ENCODE measurements at places on chromosomes 13 and 19. TPM values are rescaled to one million over a fixed set of nuclear protein-coding genes. Genes with fewer than 3 reads are reported as not detected.

The TEX26 gene
- not detected for total RNA-seq

The CCDC70 gene
- not detected for total RNA-seq

The RNF225 gene
- total RNA-seq: 0.39 TPM

The ZNF560 gene
- not detected for total RNA-seq

The FGF9 gene
- total RNA-seq: 0.35 TPM

The GPR183 gene
- total RNA-seq: 206 TPM

The SHISA2 gene
- 1.7 TPM for total RNA-seq

The APOC4 gene
- not detected for total RNA-seq

The FFAR1 gene
- total RNA-seq: not detected

The TLE6 gene
- total RNA-seq: not detected

The CNFN gene
- total RNA-seq: not detected

The ACER1 gene
- total RNA-seq: 0.54 TPM

The KIR3DL2 gene
- total RNA-seq: 0.74 TPM

The ZMYM5 gene
- total RNA-seq: 32.9 TPM

The GPI gene
- 116 TPM for total RNA-seq

The MIDN gene
- 126 TPM for total RNA-seq

The FAM124A gene
- not detected for total RNA-seq

The SLC25A41 gene
- total RNA-seq: 0.42 TPM

The C3 gene
- not detected for total RNA-seq

The INTS6 gene
- total RNA-seq: 62.0 TPM

The KLK4 gene
- not detected for total RNA-seq

The POSTN gene
- not detected for total RNA-seq

The ERICH6B gene
- not detected for total RNA-seq

The CBY2 gene
- total RNA-seq: 0.96 TPM

The TGDS gene
- total RNA-seq: 6.1 TPM

The KLK2 gene
- not detected for total RNA-seq

The HIF3A gene
- total RNA-seq: not detected

The ZNF579 gene
- 4.2 TPM for total RNA-seq

The GPR4 gene
- total RNA-seq: not detected

The LAIR1 gene
- 33.2 TPM for total RNA-seq

The IFNL1 gene
- total RNA-seq: not detected

The NKG7 gene
- 1.8 TPM for total RNA-seq

The OVOL3 gene
- not detected for total RNA-seq

The SRRM5 gene
- 0.64 TPM for total RNA-seq

The PRODH2 gene
- total RNA-seq: not detected

The NLRP7 gene
- not detected for total RNA-seq

The CD33 gene
- 0.99 TPM for total RNA-seq

The SMIM17 gene
- total RNA-seq: not detected

The ZNF101 gene
- 84.4 TPM for total RNA-seq

The ZNF665 gene
- 1.9 TPM for total RNA-seq

The NAPSA gene
- 0.67 TPM for total RNA-seq

The MAG gene
- total RNA-seq: not detected

The CLEC17A gene
- 0.25 TPM for total RNA-seq

The HOMER3 gene
- 3.6 TPM for total RNA-seq

The CEACAM1 gene
- 7.0 TPM for total RNA-seq

The GAMT gene
- 6.7 TPM for total RNA-seq

The FAM216B gene
- total RNA-seq: not detected

The MAN2B1 gene
- total RNA-seq: 147 TPM

The DNAJC15 gene
- total RNA-seq: 12.6 TPM

The CALR3 gene
- not detected for total RNA-seq

The CRB3 gene
- 1.6 TPM for total RNA-seq

The AP1M2 gene
- not detected for total RNA-seq

The RGS9BP gene
- total RNA-seq: 0.39 TPM

The LMTK3 gene
- 6.3 TPM for total RNA-seq

Measured in CD4-positive, CD25-positive, alpha-beta regulatory T cell (primary cell).